Stimulated activated CD8-positive, alpha-beta memory T cell treated with anti-CD3 and anti-CD28 coated beads, Interleukin-2, amount 100 ng/mL, for 1 hour (primary cell): ENCODE measurements at places on chromosomes 16 and 17.

DNA sequence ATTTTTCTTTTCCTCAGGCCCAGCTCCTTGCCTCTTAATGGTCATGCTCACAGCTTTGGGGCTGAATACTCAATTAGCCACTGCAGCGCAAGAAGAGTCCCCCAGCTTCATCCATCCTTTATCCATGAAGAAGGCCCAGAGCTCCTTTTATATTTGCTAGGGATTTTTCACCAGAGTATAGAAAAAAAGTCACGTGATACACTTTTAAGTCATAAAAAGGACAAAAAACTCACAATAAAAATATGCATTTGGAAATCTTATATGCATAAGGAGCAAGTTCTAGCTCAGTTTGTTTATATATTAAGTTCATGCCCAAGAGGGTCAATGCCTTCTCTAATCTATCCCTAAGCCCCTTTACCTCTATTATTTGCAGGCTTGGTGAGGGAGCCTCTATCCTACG, 254.1 kb downstream of the CA10 start:
- DNase-seq: no peak

DNA sequence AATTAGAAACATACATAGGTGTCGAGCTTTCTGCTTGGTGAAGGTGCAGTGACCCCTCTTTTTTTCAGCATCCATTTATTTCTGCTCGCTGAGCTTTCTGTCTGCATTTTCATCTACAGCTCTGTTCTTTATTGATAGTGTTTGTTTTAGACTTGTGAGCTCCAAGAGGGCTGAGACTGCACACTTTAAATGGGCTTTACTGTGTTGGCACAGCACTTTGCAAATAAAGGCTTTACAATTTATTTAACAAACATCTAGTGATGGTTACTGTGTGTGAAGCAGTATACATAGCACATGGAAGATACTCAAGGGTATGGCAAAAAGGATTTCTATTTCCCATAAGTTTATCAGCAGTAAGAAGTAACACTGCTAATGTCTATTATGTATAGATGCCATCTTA, 563.7 kb upstream of the HSBP1 start:
- DNase-seq: no peak

GRCh38 chr17:1920948-1921351, 91.1 kb downstream of the RPA1 start:
- no peak for DNase-seq

DNA sequence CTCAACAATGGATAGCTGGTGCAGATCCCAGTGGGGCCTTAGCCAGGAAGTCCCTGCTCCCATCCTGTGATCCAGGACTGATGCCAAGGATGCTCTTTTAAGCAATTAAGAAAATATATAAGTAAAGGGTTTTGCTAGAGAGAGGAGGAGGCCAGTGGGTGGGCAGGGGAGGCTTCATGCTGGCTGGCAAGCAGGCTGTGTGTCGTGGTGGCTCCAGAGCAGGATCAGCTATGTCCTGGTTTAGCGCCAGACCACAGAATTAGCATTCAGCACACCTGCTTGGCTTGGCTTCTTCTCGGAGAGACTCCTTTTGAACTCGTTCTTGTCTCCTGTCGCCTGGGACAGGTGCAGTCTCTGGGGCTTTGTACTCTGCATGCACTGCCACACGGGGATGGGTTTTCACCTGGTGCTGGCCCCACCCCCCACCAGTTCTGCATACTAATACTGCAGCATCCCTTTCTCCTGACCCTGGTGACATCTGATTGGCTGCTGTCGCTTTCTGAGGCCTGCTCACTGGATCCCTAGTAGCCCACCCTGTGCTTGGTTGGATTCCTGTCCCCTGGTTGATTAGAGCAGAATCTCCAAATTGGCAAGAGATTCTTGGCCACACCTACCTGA, 66.1 kb downstream of the PLD6 start:
- DNase-seq: no peak

- no peak for DNase-seq
Measured at GRCh38 chr17:13640551-13640950, 38.8 kb upstream of the HS3ST3A1 start.
